ENCODE measurements at places on chromosomes 5 and 9.

DNA sequence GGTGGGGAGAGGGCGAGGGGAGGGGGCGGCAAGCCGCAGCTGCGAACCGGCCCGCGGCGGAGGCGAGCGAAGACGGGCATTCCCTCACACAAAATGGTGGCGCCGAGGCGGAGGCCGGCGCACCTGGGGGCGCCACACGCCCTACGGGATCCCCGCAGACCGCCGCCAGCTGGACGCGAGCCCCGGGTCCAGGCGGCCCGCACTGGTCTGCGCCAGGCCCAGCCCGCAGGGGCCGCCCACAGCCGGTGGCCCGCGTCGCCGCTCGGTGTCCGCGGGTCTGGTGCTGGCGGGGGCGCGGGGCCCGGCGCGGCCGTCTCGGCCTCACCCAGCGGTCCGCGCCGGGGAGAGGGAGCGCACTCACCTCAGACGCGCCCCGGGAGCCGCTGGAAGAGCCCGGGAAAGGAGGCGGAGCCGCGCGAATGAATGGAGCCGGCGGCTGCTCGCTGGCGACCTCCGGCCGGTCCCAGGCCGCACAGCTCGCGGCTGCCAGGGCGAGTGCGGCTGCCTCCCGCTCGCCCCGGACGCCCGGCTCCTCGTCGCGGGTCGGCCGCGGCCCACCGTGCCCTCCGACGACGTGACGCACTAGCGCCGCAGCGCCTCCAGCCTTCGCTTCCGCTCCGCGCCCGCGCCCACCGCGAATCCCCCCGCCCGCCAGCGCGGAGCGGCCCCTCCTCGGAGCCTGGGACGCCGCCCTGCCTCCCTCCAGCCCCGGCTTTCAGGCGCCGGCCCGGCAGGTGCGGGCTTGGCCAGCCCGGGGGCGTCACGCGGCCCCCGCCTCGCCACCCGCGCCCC lies at the start of gene FAM169A:
Gene FAM169A, minus strand, starts transcription at position 584 of the 792 bp plus-strand sequence. CDS start 24,711 bp downstream, outside the sequence.
- peak; percentile 76 for DNase-seq

- no peak for DNase-seq
Measured at GRCh38 chr5:27315363-27316270, 277.2 kb upstream of the CDH9 start.

DNA sequence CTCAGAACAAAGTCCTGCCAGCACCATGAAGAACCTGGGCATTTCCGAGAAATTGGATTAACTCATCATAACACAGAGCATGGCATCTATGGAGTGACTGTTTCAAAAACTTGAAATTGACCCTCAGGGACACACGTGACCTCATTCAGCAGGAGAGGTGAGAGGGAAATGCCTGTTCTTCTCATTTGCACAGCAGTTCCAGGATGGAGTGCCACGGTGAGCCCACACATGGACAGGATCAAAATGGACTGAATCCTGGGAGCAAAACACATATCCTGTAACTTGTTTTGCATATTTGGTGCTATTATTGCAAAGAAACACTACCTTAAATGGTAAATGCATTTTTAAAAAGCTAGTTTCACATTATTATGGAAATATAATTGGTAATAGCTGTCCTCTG lies 256.1 kb upstream of the IRX2 start:
- no peak for DNase-seq

DNA sequence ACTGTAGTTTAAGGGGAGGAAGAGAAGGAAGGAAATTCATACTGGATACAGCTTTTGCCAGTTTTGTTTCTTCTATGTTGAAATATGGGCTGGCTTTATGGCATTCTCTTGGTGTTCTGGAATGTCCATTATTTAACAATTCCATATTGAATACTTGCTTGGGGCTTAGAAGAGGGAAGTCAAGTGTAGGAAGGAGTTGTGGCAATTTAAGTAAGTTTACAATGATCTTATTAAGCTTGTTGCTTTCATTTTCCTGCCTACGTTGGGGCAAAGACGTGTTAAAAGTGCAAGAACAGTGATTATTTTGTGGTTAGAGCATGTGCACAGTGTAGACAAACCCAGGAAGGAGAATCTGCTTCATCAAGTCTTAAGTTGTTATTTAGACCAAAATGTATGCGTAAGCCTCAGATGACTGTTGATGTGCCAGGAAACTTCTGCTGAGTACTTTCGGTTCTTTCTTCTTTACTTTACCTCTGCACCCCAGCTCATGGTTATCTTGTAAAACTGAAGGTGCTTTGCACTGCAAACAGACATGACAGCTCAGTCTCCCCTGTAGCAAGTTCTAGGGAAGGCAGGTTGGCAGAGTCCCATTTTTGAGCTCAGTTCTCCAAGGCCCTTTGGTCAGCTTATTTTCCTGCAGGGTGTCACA lies 75.8 kb downstream of the F2RL2 start:
- peak; percentile 32 for DNase-seq

- DNase-seq, result no peak
Measured at GRCh38 chr5:773517-774264, 10.8 kb downstream of the ZDHHC11B start.

DNA sequence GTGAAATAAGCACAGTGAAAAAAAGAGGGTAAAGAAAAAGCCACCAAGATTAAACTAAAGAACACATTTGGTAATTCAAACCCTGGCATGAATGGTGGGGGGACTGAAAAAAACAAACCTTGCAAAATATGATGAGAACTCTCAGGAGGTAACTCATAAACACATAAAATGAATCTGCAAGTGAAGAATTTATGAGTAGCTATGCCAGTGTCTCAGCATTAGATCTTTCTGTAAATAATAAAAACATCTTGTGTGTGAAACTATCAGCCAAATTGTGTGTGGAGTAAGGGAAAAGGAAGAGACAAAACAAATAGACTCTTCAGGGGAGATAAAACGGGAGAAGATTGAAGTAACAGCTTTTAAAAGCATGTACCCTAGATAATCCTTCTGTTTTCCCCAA lies 129.6 kb upstream of the SPEF2 start:
- DNase-seq, result no peak

- DNase-seq, result no peak
Measured at GRCh38 chr9:26413611-26414010, 479.0 kb downstream of the CAAP1 start.

Measured in large intestine (tissue), 12 donors.